NCI-H526 (cell line): ENCODE measurements at places on chromosomes 4 and X.

DNA sequence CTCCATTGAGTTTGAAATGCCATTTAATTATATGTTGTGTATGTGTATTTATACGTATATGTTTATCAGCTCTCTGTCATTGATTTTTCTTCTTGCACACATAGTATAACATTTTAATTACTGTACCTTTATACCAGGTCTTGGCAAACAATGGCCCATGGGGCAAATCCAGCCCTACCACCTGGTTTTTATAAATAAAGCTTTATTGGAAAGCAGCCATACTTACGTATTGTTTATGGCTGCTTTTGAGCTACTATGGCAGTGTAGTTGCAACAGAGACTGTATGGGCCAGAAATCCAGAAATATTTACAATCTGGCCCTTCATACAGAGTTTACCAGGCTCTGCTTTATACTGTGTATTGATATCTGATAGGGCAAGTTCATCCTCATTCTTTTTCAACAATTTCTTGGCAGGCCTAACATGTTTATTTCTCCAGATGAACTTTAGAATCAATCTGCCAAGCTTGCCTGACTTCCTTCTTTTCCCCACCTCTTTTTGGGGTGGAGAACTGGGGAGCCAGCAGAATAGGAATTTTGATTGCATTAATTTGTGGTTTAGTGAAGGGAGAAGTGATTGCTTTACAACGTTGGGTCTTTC lies 15.8 kb downstream of the DCUN1D4 start:
- DNase-seq, result no peak

DNA sequence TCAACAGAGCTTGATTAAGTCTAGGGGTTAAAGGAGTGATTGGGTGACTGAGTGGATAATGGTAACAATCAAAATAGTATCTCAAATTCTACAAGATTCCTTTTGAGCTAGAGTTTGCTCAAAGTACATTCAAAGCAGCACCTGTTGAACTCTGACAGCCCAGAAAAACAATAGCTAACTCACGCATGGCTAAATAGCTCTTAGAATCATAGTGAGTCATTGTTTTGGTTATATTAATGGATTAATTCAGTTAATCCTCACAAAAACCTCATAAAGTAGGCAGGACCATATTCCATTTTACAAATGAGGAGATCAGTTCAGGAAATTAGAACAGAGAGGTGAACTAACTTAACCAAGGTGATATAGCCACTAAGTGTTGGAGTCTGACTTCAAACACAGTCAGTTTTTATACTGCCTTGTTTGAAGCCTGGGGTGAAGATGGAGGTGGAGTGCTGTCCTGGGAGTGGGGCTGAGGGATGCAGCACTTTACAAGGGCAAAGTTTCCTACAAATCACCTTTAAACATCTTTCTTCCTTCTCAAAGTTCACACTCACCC lies 35.9 kb upstream of the PPM1K start:
- no peak for DNase-seq

DNA sequence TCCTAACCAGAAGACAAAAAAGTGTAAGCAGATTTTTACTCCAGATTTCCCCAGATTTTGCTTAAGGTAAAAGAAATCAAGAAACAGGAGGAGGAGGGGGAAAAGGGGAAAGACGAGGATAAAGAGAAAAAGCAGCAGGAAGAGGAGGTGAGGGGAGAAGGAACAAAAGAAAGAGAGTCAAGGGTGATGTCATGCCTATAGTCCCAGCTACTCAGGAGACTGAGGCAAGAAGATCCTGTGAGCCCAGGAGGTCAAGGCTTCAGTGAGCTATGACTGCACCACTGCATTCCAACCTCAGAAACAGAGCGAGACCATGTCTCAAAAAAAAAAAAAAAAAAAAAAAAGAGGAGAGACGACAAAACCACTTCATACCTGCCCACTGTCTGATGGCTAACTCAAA lies 12.0 kb upstream of the PKD2 start:
- no peak for DNase-seq

- DNase-seq, result no peak
These were observed 94.6 kb downstream of the LIMCH1 start for GRCh38 chr4:41632481-41633073.

DNA sequence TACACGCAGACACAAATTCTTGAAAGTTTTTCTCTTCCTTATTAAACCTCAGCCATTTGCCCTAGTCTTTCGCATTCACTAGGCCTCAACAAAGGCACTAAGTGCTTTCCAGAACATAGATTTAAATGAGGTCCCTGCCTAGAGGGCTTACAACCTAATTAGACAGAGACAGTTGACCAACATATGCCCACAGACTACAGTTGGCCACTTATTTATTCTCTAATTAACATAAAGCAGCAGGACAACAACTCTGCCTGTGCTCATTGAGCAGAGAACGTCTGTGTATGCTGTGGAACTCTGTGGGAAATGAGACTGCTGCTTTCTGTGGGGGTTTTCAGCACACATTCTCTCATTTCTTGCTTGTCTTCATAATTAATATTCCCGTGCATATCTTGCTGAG lies 303.0 kb upstream of the TACR3 start:
- peak; percentile 42 for DNase-seq

DNA sequence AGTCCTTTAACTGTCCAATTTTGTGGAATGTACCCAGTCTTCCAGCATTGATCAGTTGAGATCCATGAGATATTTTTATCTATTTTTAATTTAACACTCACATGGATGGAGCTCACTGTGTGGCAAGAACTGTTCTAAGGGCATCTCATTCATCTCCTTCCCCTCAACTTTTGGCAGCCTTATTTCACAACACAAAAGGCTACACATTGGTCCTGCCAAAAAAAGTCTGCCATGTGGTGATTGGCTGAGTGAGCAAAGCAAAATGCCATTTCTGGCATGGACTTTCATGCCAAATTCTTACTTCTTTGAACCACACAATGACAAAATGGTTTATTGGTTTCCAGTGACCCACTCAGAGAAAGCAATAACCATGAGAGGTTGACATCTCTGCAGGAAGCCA lies 171.6 kb upstream of the MAP3K15 start:
- DNase-seq, result no peak

- DNase-seq, result no peak
These were observed 7.5 kb upstream of the CXCL8 start for GRCh38 chr4:73732759-73733431.

- no peak for DNase-seq
These were observed 4.3 kb upstream of the RBM3 start for GRCh38 chrX:48569958-48570357.

- DNase-seq, result peak; percentile 36
These were observed 25.8 kb downstream of the ARSD start for GRCh38 chrX:2903366-2903765.

DNA sequence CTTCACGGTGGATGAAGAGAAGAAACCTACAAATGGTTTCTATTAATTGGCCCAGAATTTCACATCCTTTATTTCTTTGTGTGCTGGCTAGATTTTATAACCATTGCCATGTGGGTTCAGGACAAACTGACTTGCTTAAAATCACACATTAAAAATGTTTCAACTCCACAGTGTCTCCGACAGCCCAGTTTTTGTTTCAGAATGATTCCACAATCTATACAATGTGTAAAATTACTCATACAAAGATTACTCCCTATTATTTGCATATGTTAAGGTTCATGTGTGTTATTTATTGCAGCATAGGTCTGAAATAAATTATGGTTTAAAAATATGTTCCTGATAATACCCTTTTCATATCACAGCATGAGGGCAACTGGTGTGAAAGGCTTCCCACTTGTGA lies 20.6 kb downstream of the DCHS2 start:
- no peak for DNase-seq

- no peak for DNase-seq
These were observed 4.1 kb downstream of the ARMCX2 start for GRCh38 chrX:101655534-101655933.

DNA sequence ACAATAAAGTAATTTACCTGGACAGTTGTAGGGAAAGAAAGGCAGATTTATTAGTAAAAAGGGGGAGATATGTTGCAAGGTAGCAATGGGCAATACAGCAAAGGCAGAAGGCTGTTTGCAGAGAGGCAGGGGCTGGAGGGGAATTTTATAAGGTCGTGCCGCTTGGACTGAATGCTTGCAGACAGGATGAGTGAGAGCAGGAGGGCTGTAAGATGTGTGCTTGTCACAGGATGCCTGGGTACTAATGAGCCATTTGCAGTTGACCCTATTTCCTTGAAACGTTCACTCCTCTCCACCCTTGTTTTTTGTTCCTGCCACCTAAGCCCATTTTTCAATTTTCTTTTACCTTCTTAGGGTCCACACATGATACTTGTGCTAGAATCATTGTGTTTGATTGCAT lies 214.7 kb downstream of the TRAM1L1 start:
- DNase-seq, result no peak

DNA sequence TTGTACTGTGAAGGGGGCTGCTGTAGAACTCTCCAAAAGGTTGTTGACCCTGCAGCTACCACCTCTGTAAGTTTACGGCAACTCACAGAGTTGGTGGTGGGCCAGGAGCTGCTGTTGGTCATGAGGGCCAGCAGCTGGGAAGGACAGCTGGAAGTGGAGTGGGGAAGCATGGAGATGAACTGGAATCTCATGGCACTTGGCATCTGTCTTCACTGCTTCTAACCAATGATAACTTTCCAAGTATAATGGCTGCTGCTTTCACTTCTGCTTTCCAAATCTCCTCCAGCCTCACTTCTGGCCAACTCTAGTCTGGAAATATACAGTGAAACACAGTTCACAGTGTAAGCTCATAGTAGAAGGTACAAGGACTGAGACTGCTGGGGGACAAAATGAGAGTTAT lies 126.5 kb upstream of the INTU start:
- DNase-seq, result no peak

- no peak for DNase-seq
These were observed 170.8 kb upstream of the RAI2 start for GRCh38 chrX:18031726-18032375.

- no peak for DNase-seq
These were observed 948.3 kb upstream of the PRKX start for GRCh38 chrX:4661771-4662170.

DNA sequence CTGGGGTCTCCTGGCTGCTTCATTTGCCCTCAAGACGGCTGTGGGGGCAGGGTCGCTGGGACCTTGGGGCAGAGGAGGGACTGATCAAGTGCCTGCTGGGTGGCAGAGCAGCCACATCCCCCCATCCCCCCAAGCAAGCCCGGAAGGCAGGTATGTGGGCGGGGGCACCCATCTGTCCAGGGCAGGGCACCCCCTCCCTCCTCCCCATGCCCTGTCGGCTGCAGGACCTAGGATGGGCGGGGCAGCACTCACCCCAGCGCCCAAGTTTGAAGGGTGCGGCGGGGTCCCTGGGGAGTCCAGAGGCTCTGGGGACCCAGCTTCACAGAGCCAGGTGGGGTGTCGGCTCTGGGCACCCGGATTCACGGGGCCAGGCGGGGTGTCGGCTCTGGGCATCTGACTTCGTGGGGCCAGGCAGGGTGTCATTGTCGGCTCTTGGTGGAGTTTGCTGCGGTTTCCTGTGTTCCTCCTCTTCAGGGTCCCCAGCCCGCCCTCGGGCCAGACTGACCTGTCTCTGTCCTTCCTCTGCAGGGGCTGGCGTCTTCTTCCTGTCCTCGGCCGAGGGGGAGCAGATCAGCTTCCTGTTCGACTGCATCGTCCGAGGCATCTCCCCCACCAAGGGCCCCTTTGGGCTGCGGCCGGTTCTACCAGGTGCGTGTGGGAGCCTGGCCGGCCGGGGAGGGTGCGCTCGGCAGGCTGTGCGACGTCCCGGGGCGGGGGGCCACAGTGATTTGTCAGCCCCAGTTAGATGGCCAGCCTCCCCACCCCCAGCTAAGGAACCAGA lies 22.1 kb downstream of the DOK7 start:
- DNase-seq, result no peak

DNA sequence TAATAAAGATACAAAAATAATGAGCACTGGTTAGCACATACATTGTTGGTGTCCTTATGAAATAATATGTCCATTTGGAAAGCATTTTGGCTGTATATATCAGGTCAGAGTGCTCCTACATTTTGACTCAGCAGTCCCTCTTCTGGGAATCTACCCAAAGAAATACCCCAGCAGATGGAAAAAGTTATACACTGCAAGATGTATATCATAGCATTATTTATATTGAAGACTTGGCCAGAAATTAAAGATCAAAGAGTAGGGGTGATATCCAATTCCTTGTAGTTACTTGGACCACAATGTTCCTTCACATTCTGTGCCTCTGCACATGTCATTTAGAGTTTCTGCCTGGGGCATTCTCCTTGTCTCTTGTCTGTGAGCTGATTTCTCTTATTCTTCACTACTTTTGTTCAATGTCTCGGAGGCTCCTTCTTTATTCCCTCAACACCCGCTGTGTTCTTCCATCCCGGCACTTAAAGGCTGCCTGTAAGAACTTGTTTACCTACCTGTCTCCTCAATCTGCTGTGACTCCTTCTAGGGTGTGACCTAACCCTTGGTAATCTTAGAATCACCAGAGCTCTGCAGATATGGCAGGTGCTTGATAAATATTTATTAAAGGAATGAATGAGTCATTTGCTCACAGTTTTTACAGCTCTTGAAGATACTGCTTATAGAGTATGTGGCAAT lies 3.1 kb upstream of the TSPAN5 start:
- DNase-seq, result no peak

DNA sequence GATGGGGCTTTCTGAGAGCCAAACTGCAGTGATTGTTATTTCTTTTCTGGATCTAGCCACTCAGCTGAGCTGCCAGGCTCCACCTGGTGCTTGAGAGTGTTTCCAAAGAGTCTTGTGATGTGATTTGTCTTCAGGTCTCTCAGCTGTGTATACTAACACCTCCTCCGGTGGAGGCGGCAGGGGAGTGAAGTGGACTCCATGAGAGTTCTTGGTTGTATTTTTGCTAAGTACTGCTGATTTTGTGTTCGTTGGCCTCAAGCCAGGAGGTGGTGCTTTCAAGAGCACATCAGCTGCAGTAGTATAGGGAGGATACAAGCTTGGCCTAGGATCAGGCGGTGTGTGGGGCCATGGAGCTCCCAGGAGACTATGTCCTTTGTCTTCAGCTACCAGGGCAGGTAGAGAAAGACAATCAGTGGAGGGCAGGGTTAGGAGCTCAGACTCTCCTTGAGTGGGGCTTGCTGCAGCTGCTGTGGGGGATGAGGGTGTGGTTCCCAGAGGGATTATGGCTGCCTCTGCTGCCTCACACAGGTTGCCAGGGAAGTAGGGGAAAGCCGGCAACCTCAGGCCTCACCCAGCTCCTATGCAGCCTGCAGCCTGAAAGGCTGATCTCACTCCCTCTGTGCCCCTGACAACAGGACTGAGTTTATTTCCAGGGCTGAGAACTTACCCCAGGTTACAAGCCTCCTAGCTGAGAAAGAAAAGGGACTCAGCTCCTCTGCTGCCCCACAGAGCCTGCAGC lies 62.4 kb downstream of the NPFFR2 start:
- DNase-seq, result no peak

GRCh38 chr4:109803924-109804571 lies 2.2 kb upstream of the CFI start:
- DNase-seq, result peak; percentile 41

DNA sequence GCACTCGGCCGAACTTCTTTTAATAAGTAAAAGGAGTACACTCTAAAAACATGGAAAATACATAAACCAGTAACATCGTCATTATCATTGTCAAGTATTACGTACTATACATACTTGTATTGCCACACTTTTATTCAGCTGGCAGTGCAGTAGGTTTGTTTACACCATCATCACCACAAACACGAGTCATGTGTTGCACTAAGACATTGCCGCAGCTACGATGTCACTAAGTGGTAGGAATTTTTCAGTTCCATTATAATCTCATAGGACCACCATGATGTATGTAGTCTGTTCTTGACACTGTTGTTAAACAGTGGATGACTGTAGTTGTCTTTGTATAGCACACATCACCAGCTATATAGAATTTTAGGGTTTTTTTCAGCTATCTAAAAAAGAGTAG lies 48.0 kb upstream of the TMEM131L start:
- DNase-seq, result no peak
